ENCODE measurements at places on chromosomes 7 and 10.

GRCh38 chr7:19928247-19928646, 154.8 kb upstream of the TMEM196 start:
- no peak for DNase-seq

DNA sequence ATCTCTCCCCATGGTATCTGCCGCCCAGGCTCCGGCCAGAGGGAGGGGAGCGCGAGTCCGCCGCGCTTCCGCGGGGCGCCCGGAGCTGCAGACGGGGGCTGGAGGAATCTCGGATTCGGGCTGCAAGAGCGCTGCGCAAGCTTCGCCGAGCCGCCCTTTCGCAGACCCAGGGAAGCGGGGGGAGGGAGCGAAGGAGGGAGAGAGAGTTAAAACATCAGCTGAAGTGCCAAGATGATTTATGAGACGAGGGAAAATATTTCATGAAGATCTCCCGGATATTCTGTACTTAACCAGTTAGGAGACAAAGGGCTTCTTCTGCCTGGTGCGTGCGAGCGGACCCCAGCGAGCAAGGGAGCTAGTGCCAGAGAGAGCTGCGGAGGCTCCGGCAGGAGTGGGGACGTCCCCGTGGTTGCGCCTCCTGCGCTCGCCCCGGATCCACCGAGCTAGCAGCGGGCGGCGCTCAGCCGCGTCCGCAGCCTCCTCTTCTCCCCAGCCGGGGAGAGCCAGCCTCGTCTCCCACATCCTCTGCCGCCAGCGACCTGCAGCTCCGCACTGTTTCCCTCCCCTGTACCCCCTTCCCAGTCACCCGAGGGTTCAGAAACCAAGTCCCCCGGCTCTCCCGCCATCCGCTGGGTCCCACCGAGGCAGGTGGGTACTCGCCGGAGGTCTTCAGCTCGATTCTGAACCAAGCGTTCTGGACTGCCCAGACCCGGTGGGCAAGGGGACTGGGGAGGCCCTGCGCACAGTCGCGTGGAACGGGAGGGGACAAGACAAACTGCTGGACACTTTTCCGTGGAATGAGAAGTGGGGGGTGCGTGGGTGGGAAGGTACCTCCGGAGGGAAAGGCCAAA, 1.0 kb upstream of the PAX2 start:
- DNase-seq: no peak

DNA sequence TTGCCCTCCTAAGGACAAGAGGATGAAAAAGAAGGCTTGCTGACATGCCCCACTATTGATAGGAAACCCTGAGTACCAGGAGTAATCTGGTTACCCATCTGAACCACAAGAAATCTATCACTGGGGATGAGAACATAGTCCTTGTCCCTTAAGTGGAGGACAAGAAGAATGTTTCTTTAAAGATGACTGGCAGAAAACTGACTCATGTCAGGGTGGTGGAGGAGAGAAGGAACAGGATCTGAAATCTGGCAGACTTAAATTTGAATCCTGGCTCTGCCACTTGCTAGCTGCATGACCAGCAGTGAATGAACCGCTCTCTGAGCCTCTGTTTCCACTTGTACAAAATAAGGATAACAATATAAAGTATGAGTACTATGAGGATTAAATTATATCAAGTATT, 38.9 kb upstream of the XPNPEP1 start:
- no peak for DNase-seq

DNA sequence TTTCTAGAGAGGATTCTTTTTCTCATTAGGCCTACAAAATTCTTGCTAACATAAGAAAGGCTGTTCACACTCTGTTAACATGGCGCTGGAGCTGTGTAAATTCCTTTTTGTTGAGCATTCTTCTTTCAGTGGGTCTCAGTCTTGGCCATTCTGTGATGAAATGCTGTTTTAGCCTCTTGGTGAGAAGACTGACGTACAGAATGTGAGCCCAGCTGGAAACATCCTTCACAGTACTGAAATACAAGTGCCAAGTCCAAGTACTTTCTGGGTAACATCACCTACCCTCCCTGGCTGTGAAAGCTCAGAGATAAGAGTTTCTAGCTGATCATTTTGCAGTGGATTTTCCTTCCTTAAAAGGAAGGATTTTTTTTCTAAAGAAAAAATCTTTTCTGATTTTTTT, 231.8 kb downstream of the AHR start:
- no peak for DNase-seq

- no peak for DNase-seq
Observed at GRCh38 chr10:93059975-93060886, at the start of gene CYP26C1. Gene CYP26C1, plus strand, starts transcription at chr10:93060798. Its CDS starts 466 bp downstream, at chr10:93061264.

DNA sequence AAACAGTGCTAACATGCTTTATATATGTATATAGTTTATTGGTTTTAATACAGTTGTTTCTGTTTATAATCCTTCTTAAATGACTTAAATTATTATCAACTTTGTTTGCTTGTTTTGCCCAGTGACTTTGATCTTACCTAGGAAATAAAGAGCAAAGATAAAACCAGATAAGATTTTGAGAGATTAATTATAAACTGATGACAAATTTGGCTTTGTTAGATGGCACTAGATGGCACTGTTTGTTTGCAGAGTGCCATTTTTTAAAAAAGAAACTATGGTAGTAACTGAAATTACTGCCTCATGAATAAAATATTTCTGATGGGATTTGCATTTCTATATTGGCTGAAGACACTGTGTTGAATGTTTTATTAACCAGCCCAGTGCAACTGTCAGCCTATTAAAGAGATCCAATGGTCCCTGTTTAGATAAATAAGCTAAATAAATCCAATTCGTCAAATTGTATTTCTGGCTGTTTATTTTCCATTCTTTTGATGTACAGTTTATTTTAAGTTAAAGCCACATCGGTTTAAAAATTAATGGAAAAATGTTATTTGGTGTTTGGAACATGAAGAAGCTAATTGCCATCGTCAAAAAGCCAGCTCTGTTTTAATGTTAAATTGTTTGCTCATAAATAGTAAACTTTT, 28.7 kb downstream of the VTI1A start:
- no peak for DNase-seq

DNA sequence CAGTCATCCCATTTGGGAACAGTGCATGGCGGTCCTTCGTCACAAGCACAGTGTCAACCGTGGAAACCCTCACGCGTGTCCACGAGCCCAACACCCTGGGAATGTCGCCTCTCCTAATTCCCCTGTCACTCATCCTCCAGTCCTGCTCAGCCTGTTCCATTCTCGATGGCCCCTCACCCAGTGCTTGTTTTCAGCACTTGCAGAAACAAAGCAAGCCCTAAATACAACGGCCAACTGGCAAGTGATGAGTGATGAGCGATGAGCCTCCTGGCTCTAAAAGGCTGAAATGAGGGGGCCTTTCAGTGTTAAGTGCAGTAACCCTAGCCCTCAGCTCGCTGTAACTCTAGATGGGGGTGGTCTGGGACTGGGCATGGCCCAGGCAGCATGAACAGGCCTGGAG, 22.6 kb downstream of the NKX2-3 start:
- no peak for DNase-seq

DNA sequence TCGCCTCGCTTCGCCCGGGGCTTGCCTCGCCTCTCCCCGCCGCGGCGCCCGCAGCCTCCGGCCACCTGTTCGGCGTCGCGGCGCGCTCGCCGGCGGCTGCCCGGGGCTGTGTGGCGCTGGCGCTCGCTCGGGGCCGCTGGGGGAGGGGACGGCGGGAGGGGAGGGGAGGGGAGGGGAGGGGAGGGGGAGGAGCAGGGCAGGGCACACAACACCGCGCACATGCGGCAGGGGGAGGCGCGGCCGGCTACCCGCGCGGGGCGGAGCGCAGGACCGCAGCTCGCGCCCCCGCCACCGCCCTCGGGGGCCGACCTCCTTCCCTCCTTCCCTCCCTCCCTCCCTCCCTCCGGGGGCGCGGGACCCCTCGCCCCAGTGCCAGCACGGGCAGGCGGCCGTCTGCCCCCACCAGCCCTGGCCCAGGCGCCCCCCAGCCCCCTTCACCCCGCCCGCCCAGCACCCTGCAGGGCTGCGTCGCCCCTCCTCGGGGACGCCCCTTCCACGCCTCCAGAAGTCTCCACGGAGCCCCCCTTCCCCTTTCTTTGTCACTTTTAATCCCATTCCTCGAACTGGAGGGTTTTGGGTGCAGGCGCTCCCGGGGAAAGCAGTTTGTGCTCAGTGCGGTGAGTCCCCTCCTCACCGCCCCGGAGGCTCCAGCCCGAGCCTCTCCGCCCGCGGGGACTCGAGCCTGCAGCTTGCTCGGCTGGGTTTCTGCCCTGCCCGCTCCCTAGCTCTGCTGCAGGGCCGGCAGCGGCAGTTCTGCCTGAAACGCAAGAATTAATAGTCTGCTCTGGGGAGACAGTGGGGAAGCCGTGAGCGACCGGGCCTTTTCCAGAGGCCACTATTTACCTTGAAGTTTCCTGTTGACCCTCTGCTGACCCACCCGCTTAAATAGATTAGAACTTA, at the start of gene PARD3:
TSS of gene PARD3 (minus strand) at position 112 of the 900 bp plus-strand sequence. CDS start 301 bp downstream, outside the sequence.
- DNase-seq: no peak

DNA sequence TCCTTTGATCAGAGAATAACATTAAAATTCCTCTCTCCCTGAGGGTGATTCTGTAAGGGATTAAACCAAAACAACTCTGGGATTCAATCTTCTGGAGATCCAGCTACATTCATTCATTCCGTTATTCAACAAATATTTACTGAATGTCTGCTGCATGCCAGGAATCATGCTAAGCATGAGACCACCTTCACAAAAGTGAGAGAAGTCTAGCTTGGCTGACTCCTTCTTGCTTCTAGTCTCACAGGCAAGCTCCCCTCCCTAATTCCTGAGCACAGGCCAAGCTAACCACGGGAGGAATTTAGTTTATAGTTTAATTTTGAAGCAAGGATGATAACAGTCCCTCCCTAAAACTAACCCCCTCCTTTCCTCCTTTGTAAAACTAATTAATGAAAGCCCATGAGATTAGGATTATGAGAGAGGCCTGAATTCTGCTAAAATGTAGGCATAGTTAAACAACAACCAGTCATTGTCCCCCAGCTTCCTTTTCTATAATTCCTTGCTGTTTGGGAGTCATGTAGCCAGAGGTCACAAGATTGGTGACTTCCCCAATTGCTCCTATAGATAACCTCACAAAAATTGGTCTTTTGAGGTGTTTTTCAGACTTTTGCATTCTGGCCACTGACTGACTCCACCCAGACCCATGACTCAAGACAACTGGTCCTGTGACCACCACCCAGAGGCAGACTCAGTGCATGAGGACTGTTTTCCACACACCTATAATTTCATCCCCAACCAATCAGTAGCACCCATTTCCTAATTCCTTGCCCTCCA, 113.5 kb downstream of the ITGB8 start:
- no peak for DNase-seq

GRCh38 chr10:95122736-95123135, 53.4 kb upstream of the CYP2C8 start:
- no peak for DNase-seq

DNA sequence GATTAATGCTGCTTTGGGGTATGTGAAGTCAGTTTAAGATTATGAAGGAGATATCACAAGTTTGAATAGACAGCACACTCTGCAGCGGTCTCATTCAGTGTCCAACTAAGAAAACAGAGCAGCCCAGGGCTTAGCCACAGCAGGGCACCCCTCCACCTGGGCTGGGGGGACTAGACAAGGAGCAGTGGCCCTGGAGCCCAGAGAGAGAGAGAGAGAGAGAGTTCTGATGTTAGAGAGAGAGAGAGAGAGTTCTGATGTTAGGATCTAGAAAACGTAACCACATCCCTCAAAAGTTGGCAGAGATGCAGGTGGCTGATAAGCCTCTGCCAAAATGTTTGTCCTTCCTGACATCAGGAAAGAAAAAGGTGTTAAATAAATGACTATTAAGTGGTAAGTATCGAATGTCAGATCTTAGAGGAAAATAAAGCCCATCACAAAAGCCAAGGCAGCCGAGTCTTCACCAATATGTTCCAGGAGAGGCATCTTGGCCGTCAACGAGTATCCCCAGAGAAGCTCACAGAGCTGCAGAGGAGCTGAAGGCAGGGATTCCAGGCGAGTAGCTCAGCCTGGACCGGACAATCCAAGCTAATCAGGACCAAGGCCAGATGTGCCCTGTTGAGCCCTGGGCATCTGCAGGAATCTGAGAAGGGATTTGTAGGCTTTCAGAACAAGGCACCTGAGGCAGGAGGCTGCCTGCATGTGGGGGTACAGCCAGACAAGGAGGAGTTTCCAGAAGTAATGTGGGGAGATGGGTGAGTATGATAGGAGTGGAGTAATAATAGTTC, 150.1 kb upstream of the TCF7L2 start:
- no peak for DNase-seq

DNA sequence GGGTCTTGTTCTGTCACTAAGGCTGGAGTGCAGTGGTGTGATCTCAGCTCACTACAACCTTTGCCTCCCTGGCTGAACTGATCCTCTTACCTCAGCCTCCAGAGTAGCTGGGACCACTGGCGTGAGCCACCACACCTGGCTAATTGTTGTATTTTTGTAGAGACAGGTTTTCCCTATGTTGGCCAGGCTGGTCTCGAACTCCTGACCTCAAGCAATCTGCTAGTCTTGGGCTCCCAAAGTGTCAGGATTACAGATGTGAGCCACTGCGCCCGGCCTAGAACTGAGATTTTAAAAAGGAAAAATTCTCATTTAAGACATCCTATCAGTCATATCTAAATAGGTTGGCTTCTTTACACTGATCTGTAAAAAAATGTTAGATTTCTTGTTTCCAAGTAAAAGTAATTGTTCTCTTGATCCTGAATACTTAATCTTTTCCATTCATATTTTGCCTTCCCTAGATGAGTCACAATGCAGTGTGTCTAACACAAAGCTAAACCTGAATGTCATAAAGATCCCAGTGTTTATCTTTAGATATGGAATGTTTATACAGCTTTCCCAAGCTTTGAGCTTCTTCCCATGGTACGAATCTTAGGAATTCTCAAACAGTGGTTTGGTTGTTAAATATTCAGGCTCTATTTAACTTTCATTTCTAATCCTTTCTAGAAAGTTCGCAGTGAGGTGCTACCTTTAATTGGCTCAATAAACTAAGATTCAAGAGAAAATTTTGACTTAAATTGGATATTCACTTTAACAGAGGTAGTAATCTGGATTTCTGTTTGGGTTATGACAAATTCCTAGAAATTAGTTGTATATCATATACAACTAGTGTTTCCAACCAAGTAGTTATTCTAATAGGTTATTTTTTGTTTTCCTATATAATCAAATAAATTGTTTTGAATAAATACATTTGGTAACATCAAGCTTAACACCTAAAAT, 12.1 kb upstream of the LAMB1 start:
- DNase-seq: no peak

- no peak for DNase-seq
Observed at GRCh38 chr7:133119067-133119466, 37.2 kb upstream of the CHCHD3 start.

- no peak for DNase-seq
Observed at GRCh38 chr7:43078794-43079193, 33.7 kb upstream of the HECW1 start.

DNA sequence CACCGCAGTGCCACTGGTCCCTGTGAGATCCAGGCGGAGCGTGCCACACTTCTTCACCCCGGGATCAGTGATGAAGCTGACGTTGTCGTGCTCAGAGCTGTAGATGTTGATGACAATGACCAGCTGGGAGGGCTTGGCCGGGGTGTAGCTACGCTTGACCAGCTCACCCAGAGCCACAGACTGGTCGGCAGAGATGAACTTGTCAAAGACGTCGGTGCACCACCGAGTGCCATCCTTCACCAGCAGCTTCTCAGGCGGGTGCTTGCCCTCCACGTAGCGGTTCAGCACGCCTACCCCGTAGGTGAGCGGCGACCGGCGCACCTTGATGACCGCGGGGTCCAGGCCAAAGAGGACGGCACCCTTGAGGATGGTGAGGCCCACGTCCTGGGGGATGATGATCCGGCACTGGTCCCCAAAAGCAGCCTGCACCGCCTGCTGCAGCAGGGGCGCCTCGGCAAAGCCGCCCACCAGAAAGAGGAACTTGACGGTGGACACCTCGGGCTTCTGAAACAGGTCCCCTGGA, 54.2 kb downstream of the PNLIPRP2 start:
- no peak for DNase-seq

- no peak for DNase-seq
Observed at GRCh38 chr7:6504996-6505395, 46.3 kb downstream of the GRID2IP start.

- no peak for DNase-seq
Observed at GRCh38 chr10:83988435-83988834, 150.9 kb upstream of the GHITM start.
